ENCODE measurements at places on chromosomes 7 and 10.

DNA sequence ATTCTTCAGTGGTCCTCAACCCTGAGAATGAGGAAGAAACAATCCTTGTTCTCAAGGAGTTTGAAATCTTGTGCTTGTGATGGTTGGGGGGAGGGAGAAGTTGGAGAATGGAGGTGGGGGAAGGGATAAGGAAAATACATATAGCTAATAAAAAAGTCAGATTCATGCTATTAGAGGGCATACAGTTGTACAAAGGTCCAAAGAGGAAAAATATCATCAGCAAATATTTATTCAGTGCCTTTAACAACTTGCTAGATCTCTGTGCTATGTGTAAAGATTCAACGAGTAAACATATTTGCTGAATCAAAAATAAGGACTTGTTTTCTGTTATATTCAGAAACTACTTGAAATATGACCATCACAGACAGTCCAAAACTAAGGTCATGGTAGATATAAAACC, 114.4 kb downstream of the HIBADH start:
- no peak for DNase-seq

DNA sequence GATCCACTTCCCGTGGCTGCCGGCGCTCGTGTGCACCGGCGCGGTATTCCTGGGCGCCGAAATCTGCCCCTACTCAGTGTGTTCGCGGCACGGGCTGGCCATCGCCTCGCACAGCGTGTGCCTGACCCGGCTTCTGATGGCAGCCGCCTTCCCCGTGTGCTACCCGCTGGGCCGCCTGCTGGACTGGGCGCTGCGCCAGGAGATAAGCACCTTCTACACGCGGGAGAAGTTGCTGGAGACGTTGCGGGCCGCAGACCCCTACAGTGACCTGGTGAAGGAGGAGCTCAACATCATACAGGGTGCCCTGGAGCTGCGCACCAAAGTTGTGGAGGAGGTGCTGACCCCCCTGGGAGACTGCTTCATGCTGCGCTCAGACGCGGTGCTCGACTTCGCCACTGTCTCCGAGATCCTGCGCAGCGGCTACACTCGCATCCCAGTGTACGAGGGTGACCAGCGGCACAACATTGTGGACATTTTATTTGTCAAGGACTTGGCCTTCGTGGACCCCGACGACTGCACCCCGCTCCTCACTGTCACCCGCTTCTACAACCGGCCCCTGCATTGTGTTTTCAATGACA, 1.3 kb downstream of the CNNM1 start:
- no peak for DNase-seq

GRCh38 chr7:106071999-106072714, 40.0 kb downstream of the SYPL1 start:
- DNase-seq, result peak; percentile 84

DNA sequence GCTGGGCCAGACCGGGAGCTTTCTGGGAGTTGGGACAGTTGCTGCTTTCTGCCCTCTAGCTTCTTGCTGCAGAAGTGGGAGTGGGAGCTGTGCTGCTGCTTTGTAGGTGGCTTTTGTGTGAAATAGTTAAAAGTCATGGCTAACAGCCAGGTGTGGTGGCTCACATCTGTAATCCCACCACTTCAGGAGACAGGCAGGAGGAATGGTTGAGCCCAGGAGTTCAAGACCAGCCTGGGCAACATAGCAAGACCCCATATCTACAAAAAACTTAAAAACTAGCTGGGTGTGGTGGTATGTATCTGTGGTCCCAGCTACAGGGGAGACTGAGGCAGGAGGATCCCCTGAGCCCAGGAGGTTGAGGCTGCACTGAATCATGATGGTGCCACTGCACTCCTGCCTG, 13.7 kb downstream of the TACR2 start:
- no peak for DNase-seq

DNA sequence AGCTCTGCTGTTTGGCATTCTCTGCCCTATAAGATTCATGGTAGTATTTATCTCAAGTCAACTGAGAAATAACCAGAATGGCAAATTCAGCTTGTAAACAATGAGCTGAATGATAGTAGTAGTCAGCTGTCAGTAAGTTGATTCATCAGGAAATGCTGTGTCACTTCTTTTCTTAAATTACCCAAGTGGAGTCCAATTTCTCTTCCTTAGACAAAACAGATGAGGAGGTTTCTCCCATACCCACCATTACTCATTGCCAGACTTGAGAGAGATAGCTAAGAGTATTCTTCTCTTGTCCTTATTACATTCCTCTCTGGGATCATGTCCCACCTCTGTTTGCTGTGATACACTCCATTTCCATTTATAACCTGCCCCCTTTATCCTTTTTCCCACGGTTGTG, 159.8 kb upstream of the STEAP1 start:
- DNase-seq, result no peak

DNA sequence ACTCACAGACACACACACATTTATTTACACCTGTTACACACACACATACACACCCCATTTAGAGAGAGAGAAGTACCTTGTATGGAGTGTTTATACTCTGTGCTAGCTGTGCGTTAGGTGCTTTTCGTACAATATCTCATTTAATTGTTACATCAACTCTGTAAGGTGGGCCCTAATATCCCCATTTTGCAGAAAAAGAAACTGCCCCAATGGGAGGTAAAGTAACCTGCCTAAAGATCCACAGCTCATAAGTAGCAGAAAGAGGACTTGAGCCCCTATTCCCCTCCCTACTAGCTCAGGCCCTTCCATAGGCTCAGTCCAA, 23.8 kb upstream of the RBM20 start:
- no peak for DNase-seq

GRCh38 chr7:29386196-29386765, 177.4 kb upstream of the PRR15 start:
- DNase-seq, result no peak

- DNase-seq, result no peak
Measured at GRCh38 chr10:107971411-107971810, 806.9 kb upstream of the SORCS1 start.

- no peak for DNase-seq
Measured at GRCh38 chr10:126930883-126931503, 25.8 kb downstream of the DOCK1 start.

DNA sequence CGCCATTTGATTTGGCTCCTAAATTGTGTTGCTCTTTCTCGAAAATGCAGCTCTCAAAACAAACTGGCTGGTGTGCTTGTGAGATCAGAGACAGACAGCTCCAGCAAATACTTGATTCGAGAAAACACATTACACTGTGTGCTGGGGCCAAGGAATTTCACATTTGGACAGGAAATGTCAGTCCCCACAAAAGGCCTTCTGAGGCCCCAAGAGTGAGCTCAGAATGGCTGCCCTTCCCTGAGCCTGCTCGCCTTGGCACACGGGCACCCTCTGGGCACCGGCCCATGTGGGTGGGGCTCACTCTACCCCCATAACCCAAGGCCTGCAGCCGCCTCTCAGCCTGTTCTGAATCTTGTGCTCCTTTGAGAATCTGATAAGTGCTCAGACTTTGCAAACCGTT, 13.9 kb upstream of the HSPA12A start:
- no peak for DNase-seq

- DNase-seq, result no peak
Measured at GRCh38 chr10:114767101-114767985, 54.2 kb upstream of the FHIP2A start.

DNA sequence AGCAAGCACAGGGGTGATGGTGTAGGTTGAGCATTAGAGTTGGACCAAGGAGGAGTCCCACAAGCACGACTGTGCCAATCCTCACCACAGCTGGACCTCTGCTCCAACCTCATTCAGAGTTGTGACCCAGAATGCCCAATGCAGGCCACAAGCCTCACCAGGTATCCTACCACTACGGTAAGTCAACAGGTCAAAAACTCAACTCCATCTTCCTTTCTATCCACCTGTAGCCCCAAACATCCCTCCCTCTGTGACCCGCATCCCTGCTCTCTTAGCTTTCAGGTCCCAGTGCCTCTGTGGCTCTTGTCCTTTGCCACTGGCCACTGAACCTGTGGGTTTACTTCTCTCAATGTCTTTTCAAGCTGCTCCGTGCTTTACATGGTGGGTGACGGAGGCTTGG, 112.8 kb downstream of the PIP4K2A start:
- no peak for DNase-seq

GRCh38 chr7:138935465-138936011, 45.7 kb downstream of the KIAA1549 start:
- DNase-seq, result peak; percentile 47

GRCh38 chr7:9691286-9691685, 1257.9 kb downstream of the NXPH1 start:
- no peak for DNase-seq

DNA sequence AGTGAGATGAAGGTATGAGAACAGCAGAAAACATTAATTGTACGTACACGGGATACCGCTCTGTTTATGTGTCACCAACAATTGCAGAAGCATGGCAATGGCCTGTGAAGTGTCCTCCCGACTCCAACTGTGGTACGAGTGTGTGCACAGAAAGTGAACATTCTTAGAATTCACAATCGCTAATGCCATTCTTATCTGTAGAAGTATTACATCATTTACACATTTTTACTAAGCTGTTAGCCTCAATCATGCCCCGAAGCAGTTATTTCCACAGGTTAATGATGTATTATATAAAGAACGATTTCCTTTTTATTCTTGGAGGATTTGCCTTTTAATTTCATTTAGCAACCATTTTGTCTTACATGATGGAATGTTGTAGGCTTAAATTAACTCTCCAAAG, 103.4 kb downstream of the EVX1 start:
- DNase-seq, result no peak

DNA sequence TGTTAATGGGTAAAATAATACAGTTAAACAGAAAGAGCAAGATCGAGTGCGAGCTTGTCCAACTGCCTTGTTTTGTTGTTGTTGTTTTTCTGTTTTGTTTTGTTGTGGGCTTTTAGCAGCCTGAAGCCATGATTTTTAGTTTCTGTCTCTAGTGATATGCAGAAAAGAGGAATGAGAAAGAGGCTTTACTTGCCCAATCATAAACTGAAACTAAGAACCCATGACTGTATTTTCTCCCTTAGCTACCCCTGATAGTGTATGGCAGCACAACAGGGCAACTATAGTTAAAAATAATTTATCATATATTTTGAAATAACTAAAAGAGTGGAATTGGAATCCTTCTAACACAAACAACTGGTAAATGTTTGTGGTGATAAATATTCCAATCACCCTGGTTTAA, 493.9 kb downstream of the GLRX3 start:
- DNase-seq, result no peak

DNA sequence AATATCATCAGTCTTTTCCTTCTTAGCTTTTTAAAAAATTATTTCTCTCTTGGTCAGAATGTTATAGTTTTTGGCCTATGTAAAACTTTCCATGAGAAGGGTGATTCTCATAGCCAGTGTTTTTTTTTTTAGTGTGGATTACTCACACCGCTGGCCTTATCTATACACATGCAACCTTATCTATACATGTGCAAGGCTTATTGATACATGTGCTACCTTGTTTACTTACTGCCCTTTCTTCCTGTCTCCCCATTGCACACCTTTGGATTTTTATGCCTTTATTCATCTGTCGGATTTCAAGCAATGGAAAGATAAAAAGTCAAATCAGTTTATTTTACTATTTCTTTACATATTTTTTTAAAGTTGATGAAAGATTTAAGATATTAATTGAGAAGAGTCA, 660.0 kb upstream of the FZD8 start:
- DNase-seq, result no peak

DNA sequence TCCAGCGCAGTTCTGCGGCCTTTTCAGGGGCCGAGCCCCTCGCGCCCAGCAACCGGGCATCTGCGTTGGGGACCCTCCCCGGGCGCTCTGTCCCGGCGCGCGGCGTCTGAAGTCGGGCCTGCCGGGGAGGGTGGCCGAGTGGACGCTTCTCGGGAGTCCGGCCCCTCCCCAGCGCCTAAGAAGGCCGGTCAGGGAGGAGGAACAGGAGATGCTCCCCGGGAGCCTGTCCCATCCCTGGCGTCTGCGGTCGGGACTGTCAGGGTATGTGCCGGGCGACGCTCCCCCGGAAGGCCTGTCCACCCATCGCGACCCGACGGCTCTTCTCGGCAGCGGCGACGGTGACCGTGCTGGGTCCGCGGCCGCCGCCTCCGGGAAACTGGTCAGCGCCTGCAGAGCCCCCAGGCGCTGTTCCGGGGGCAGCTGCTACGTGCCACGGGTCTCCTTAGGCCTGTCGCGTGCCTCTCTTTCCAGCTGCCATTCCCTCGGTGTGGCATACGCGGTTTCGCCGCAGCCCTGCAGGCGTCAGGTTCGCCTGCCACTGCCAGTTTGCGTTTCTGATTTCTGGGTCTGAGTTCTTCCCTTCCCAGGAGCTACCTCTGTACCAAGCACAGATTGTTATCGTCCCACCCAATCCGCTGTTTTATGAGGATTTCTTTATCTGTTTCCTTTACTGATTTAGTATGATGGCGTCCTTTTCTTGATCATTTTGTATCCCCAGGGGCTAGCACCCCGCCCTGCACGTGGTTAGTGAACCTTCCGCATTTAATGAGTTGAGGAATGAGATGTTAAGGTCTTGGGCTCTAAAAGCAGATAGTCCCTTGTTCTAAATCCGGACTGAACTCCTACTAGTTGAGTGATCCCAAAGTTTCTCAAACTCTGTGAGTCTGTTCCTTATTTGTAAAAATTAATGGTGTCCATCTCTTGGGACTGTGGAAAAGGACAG, 782 bp downstream of the IFIT5 start:
- peak; percentile 26 for DNase-seq

- no peak for DNase-seq
Measured at GRCh38 chr7:81790686-81791085, 20.8 kb upstream of the HGF start.

DNA sequence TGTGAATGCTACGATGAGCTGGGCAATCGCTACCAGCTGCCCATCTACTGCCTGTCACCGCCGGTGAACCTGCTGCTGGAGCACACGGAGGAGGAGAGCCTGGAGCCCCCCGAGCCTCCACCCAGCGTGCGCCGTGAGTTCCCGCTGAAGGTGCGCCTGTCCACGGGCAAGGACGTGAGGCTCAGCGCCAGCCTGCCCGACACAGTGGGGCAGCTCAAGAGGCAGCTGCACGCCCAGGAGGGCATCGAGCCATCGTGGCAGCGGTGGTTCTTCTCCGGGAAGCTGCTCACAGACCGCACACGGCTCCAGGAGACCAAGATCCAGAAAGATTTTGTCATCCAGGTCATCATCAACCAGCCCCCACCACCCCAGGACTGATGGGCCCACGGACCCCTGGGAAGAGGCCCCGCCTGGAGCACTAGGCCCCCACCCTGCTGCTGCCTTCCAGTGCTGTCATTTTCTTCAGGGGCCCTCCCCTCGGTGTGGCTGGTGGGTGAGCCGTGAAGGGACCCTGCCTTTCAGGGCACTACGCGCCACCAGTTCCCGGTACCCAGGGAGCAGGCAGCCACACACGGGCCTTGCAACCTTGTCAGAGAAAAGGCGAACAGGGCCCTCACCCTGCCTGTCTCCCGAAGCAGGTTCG, 2.3 kb upstream of the ANKRD2 start:
- DNase-seq, result no peak

DNA sequence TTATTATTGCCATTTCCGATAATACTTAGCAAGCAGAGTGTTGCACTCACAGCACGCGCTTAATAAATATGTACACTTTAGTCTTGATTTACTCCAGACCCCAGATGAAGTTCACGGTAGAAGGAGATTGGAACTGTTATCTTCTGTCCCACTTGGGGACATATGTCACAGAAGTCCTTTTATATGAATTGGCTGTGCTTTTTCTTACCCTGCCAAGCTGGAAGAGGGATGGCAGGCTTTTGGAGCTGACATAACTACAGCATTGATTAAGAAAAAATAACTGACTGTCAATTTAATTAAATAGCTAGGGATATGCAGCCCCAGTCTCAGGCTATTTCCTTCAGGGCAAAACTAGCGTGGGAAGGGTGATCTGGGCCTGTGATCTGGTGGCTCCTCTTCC, 182.2 kb downstream of the SH2D4B start:
- DNase-seq, result no peak

GRCh38 chr7:113715981-113716856, 202.6 kb downstream of the PPP1R3A start:
- DNase-seq, result no peak

Data from dermis microvascular lymphatic vessel endothelial cell (primary cell).